SHP77 (cell line): ENCODE measurements at places on chromosomes 7 and 10.

GRCh38 chr7:73740771-73741170, 2.2 kb upstream of the ABHD11 start:
- no peak for DNase-seq

GRCh38 chr7:690478-691360, 35.8 kb upstream of the DNAAF5 start:
- no peak for DNase-seq

DNA sequence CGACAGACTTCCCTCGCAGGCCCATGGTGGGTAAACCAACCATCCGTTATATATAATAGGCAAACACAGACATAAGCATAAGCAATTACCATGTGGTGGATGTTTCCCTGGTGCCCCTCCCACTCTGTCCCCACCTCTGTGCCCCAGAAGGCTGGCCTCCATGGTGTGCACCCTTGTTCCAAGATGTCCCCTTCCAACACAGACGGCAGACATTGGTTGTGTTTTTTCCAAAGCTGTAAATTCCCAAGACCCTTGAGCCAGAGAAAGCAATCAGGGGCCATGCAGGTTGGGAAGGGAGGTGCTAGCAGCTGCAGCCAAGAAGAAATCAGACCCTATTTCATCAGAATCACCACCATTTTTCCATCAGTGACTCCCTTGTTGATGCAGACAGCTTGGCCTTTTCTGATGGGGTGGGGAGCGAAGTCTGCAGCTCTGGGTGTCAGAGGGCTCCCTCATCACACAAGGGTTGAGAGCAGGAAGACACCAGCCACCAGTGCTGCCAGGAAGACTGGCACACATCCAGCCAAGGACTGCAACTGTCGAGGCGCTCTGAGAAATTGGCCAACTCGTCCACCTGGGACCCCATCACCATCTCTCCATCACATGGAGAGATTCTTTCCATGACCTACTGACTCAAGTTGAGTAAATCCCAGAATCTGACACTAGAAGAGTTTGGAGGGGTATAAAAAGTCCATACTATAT, 86.8 kb upstream of the CHST15 start:
- no peak for DNase-seq

- DNase-seq, result no peak
These were observed 14.8 kb downstream of the PTPRE start for GRCh38 chr10:127921753-127922145.

DNA sequence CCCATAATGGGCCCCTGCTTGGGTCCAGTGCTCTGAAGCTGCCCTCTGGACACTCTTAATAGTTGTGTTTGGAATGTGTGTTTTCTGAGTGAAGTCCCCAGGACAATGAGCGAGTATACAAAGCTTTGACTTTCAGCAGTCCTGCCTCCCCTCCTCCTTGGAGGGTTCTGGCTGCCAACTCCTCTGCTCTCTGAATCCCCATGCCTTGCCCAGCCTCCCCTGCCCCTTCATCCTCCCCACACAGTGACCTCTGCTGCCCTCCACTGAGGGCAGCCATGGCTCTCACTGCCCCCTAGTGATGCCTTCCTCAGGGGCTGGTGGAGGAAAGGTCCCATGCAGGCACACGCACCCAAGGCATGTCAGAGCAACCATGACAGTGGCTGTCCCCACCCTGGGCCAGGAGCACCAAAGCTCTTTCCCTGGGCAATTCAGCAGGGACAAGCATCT, 40.9 kb downstream of the FRMPD2 start:
- DNase-seq, result no peak

GRCh38 chr7:116240024-116240668, 29.8 kb downstream of the TES start:
- no peak for DNase-seq

GRCh38 chr7:50330696-50331095, 26.2 kb downstream of the IKZF1 start:
- no peak for DNase-seq

GRCh38 chr7:112065758-112066157, 140.4 kb downstream of the DOCK4 start:
- DNase-seq, result no peak

- no peak for DNase-seq
These were observed 38.2 kb upstream of the SLC29A3 start for GRCh38 chr10:71280825-71281224.

- DNase-seq, result no peak
These were observed 22.2 kb downstream of the MMS19 start for GRCh38 chr10:97475936-97476594.
